Right kidney (tissue), 9 donors: ENCODE measurements at places on chromosomes 12 and 14.
A peak's percentile ranks its signal among the peaks of the same experiment; 100 is the strongest.

DNA sequence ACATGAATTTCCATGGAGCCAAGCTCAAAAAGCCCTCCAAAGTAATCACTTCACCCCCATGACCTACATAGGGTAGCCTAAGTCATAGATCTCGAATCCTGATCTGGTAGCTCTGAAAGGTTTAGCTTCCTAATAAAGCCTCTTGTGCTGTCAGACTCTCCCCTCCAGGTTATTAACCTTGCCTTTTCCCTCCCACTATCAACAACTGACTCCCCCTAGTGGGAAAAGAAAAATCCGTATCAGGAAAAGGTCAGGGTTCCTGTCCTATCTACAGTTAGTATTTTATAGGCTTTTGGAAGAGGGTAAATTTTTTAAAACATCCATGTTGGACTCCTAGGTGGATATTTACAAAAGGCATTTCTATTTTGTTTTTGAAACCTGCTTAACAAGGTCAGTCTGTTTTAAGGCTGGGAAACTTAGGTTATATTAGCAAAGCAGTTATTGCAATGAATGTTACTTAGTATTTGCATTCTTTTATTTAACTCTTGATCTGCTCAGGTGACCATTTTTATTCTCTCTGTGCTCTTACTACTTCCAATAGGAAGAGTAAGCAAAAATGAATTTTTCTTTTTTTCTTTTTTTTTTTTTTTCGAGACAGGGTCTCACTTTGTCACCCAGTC is 8.0 kb downstream of the YY1 start:
- DNase-seq, result peak; percentile 31

GRCh38 chr12:4194668-4195067 is 78.9 kb upstream of the CCND2 start:
- no peak for DNase-seq

DNA sequence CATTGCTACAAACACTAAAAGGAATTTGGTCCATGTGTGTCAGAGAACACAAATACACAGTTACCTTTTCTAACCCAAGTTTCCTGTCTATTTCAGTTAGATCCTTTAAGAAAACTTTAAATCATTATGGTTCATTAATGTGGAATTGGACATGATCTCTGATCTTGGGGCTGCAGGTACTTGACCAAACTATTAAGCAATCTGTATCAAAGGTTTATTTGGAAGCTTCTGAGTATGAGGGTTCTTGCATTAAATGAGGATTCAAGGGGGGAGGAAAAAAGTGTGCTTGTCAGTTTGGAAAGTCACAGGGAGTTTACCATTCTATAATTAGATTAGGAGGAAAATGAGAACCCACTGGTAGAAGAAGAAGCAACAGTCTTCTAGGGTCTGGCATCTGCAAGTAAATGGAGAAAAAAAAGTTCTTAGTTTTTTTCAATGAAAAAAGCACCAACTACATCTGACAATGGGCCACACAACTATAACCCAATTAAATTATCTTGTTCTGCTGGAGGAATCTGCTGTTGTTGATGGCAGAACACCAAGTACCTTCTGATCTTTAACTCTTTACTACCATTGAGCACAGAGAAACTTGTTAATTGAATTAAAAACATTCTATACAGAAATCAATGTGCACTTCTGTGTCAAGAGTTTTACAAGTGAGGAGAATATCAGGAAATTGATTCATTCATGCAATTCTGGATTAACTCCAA is 17.5 kb downstream of the GTSF1 start:
- DNase-seq, result no peak

GRCh38 chr14:90177539-90178189 is 78.7 kb upstream of the PSMC1 start:
- no peak for DNase-seq

- DNase-seq, result no peak
These were observed 875 bp downstream of the IRAK3 start for GRCh38 chr12:66189889-66190288.

DNA sequence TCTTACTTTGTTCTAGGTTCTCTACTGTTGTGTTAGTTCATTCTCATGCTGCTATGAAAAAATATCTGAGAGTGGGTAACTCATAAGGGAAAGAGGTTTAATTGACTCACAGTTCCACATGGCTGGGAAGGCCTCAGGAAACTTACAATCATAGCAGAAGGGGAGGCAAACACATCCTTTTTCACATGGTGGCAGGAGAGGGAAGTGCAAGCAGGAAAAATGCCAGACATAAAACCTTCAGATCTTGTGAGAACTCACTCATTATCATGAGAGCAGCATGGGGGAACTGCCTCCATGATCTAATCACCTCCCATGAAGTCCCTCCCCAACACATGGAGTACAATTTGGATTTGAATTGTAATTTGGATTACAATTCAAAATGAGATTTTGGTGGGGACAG is 69.6 kb downstream of the MGST1 start:
- DNase-seq, result no peak

GRCh38 chr12:112973818-112974231 is 4.5 kb upstream of the OAS2 start:
- DNase-seq, result no peak

GRCh38 chr14:89900802-89901201 is 53.7 kb downstream of the EFCAB11 start:
- no peak for DNase-seq

DNA sequence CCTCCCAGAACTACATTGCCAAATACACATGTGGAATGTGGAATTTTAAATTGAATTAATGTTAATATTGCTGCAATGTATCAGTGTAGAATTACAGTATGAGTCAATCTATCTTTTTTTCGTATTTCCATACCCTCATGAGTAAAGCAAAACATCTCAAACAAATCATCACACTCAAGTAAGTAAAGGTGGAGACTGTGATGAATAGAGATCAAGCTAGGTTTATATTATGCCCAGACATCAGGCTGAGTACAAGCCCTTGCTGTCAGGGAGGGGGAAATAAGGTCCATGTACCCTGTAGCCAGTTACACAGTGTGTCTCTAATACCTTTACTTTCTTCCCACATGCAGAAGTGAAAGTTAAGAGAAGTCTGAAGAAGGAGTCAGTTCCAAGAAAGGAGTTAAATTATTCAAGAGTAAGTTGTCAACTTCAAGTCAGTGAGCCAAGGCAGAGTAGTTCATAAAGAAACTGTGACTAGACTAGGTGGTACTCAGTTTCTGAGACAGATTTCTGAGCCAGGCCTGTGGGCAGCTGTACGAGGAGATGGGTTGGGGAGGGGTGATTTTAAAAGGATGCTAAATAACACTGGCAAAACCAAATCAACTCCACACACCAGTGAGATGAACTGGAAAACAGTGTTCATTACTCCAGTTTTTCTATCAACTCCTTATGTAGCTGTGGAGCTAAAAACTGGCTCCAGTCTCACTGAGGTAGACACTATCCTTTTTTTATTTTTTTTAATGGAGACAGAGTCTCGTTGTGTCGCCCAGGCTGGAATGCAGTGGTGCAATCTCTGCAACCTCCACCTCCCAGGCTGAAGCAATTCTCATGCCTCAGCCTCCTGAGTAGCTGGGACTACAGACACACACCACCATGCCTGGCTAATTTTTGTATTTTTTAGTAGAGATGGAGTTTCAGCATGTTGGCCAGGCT is 23.8 kb upstream of the STK38L start:
- DNase-seq, result no peak

- no peak for DNase-seq
These were observed 182.8 kb downstream of the SLC5A8 start for GRCh38 chr12:101027200-101027599.

DNA sequence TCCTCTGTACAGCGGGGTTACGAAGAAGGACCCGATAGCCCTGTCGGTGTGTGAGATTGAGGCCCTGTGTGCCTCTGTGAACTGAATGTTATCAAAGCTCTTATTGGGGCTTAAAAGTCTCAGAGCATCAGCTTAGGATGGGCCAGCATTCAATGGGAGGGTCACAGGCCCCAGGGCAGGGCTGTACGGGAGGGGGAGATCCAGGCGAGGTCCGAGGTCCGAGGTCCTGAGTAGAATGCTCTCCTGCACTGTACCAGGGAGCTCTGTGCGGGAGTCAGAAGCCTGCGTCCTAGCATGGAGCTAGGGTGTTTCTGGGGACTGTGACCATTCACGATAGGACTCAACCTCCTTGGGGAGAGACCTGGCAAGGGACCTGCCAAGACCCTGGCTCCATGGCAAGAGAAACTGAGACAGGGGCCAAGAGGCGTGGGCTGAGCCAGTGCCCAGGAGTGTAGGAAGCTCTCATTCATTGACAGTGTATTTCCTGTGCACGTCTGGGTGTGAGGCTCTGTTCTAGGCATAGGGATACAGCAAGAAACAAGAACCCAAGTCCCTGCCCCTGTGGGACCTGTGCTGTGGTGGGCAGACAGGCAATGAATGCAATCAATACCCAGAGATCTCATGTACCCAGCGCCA is 12.0 kb upstream of the FAM181A start:
- no peak for DNase-seq

- DNase-seq, result no peak
These were observed 94.4 kb downstream of the DAD1 start for GRCh38 chr14:22494486-22495135.

DNA sequence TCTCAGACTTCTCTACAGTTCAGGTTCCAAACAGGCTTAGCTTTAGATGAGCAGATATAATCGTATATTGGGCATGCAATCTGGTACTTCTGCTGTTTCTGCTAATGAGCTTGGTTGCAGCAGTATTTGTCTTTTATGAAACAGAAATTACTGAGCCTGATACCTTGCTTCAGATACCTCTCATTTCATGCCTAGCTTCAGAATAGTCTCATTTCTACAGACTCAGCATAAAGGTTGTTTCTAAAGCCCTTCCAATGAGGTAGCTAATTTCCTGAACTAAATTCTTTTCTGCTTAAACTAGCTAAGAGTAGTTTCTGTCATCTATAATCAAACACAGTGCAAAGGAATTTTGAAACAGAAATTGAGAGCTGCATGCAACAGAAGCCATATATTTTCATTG is 275.0 kb upstream of the KITLG start:
- no peak for DNase-seq

- DNase-seq, result no peak
These were observed 79.2 kb upstream of the RTL1 start for GRCh38 chr14:100982762-100983161.

DNA sequence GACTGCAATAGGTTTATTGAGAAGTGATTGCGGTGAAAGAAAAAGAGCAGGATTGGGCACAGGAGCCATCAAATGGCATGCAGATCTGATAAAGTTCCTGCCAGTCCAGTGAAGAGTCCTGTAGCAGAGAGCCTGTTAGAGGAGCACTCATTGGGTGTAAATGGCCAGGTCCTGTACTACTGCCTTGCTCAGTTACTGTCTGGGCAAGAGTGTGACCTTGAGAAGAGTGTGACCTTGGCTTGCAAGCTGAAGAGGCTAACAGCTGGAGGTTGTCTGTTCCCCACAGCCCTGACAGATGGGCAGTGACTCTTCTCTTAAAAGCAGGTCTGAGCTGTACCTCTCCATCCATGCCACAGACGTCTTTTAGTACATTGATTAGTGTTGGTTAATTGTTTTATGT is 148.6 kb upstream of the SLC38A2 start:
- DNase-seq, result no peak

DNA sequence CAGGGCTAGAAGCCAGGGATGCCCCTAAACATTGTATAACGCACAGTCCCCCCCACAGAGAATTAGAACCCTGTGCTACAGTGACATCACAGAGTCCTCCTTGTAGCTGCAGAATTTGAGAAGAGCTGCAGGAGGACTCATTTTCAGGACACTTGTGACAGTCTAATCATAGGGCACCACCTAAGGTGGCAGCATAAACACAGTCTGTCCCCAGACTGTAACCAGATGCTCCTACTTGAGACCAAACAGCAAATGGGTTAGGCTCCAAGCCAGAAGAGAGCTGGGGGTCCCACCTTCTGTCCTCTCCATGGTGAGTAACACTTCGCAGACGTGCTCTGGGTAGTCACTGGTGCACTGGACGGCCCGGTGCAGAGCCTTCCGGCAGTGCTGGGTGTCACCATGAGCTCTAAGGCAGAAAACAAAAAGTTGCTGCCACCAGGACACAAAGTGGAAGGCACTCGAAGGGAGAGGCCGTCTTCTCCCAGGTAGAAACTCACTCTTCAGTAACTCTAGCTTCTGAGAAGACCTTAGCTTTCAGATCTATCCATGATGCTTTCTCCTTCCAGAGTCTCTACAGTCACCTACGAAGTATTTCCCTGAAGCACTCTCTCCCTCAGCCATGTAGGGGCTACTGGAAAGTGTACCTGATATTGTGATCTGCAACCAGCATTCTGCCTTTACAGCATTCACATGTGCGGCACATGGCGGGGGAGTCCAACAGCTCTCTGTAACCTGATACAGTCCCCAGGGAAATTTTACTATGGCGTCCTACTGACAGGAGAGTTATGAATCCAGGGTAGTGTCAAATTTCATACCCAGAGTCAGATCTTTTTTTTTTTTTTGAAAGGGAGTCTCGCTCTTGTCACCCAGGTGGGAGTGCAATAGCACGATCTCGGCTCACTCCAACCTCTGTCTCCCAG is 17.1 kb downstream of the FICD start:
- DNase-seq, result no peak
